Chondrocyte (in vitro differentiated cells): ENCODE measurements at places on chromosomes 1 and 21.
A peak's percentile ranks its signal among the peaks of the same experiment; 100 is the strongest.

- peak; percentile 92 for DNase-seq
Measured at GRCh38 chr1:56578138-56578962, 1.0 kb downstream of the PLPP3 start.

GRCh38 chr1:9100471-9101043, 28.3 kb downstream of the GPR157 start:
- no peak for DNase-seq

GRCh38 chr1:11388617-11389016, 90.3 kb upstream of the DISP3 start:
- DNase-seq, result peak; percentile 59

GRCh38 chr1:2451741-2452140, 24.3 kb upstream of the PLCH2 start:
- DNase-seq, result no peak

GRCh38 chr1:201327687-201328240, 44.5 kb downstream of the PKP1 start:
- DNase-seq, result peak; percentile 54

GRCh38 chr1:233935297-233935868, 30.9 kb downstream of the SLC35F3 start:
- no peak for DNase-seq
